ENCODE measurements at places on chromosomes 2 and 18. TPM values are rescaled to one million over a fixed set of nuclear protein-coding genes. Genes with fewer than 3 reads are reported as not detected.

The CREG2 gene
- polyA plus RNA-seq, result 0.48 TPM

GRCh38 chr18:12993439-12993838 is 2.3 kb downstream of the CEP192 start:
- DNase-seq, result no peak

DNA sequence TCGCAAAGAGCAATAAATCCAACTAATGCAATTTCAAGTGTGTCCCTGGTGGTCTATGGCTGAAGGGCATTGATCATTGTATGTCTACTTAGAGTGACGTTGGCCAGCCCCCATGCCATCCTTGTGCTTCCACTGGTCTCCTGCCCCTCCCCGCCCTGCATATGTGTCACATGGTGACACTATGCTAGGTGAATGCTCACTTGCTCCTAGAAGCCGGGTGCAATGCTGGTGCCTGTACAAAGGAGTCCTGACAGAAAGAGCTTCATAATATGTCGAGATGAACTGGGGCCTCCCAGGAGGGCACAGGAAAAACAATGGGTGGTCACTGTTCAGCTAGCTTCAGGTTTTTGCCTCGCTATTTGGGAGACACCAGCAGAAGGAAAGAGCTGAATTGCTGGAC is 5.9 kb upstream of the TRABD2A start:
- DNase-seq, result no peak

- DNase-seq, result no peak
Observed at GRCh38 chr2:172540421-172540820, 15.5 kb upstream of the PDK1 start.

DNA sequence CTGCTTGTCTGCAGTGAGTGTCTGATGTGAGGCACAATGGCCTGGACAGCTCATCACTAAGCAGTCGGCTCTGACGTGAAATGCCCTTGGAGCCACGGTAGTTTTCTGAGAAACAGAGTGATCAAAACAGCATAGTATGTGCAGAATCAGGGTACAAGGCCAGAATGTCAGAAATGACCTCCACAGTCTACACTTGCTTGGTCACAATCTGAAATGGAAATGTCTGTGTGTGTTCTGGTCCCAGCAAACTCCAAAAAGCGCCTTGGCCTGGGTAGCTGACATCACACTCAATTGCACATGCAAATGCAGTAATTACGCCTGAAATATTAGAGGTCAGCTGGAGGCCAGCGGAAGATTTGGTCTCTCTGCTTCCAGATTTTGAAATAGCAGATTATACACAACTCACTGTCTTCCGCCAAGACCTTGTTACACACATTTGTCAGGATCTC is 95.4 kb downstream of the CTAGE1 start:
- DNase-seq, result no peak

DNA sequence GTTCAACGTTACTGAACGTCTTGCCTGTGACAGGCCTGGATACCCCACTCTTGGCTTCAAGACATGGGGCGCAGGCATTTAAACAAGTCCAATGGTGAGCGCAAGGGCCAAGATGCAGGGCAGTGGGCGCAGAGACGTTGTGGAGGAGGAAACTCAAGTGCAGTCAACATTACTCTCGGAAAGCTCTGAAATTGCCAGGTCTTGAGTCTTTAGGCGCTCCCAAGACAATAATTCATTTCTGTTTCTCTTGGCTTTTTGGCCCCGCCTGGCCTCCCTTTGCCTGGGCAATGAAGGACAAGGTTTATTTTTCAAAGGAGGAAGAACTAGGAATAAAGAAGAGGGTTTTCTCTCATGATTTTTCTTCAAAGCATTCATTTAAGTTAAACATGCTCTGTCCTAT is 13.3 kb upstream of the TMEM214 start:
- DNase-seq, result no peak

GRCh38 chr2:27842894-27843293 is 47.3 kb downstream of the RBKS start:
- DNase-seq, result no peak

DNA sequence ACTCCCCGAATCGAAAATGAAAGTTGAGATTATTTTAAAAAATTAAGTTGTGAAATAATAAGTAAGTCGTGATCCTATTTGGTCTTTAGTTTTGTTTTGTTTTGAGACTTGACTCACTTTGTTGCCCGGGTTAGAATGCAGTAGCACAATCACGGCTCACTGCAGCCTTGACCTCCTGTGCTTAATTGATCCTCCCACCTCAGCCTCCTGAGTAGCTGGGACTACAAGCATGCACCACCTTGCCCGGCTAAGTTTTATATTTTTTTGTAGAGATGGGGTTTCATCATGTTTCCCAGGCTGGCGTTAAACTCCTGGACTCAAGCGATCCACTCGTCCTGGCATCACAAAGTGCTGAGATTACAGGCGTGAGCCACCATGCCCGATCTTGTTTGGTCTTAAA is 326.2 kb downstream of the MYCN start:
- DNase-seq, result no peak

The COL4A3 gene
- polyA plus RNA-seq, result not detected

DNA sequence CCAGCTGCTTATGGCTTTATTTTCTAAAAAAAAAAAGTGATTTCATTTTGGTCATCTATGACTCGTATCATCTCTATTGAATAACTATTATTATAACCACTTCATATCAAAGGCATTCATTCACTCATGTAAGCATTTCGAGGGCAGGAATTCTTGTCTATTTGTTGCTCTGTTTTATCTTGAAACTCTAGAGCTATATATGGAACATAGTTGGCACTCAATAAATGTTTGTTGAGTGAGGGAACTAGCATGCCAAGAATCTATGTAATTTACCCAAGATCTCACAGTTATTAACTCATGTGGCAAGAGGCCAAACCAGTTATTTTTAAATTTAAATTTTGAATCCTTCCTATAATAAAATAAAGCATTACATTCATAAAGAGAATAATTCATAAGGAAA is 470.1 kb downstream of the TMX3 start:
- DNase-seq, result no peak

The TMEM163 gene
- 2.8 TPM for polyA plus RNA-seq

- no peak for DNase-seq
Observed at GRCh38 chr2:2831633-2832032, 500.6 kb upstream of the MYT1L start.

DNA sequence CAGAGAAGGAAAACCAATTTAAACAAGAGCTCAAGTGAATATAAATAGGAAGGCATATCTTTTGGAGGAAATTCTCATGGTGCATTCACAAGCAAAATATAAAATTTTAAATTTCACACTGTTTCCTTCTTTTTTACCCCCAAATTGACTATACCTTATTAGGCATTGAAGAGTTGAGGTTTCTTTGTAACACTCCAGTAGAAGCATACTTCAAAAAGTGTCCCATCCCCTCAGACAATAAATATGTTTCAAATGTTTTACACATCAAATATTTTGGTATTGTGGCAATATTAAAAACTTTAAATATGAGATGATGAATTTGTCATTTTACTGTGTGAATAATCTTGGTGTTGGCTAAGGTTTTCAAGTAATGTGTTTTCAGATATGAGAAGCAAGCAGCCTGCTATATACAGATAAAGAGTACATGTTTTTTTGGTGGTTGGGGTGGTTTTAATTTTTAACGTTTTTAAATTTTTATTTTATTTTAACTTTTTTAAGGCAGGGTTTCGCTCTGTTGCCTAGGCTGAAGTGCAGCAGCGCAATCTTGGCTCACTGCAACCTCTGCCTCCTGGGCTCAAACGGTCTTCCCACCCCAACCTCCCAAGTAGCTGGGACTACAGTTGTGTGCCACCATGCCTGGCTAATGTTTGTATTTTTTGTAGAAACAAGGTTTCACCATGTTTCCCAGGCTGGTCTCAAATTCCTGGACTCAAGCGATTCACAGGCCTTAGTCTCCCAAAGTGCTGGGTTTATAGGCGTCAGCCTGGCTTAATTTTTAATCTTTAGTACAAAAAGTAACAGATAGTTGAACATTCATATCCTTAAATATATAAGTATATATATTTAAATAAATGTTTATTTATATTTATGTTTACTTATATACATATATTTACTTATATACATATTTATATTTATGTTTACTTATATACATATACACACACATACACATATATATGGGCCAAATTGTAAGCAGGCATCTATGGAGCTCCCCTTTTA is 36.5 kb upstream of the DLX1 start:
- no peak for DNase-seq

The DAW1 gene
- 1.2 TPM for polyA plus RNA-seq

DNA sequence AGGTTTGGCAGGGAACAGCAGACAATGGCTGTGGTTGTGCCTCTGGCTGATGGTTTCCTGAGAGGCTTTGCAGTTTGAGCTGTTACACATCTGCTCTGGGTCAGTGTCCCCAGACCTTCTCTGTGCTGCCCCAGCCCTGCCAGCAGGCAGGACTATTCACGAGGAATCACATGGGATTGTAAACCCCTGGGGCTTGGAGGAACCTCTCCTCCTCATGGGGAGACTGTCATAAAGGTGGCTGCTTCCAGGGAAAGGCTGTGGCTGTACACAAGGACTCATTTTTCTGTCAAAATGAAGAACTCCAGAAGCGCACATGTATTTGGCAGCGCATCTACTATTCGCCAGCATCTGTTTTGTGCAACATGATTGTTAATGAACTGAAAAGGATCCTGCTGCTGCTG is 142.6 kb upstream of the CYP1B1 start:
- no peak for DNase-seq

- DNase-seq, result no peak
Observed at GRCh38 chr2:164937864-164938401, 17.4 kb downstream of the SLC38A11 start.

- DNase-seq, result no peak
Observed at GRCh38 chr2:172230889-172231401, 128.2 kb upstream of the DLX2 start.

GRCh38 chr2:17800219-17800618 is 16.0 kb upstream of the MSGN1 start:
- DNase-seq, result no peak

The PJVK gene
- polyA plus RNA-seq, result 1.3 TPM

The SP5 gene
- polyA plus RNA-seq, result not detected

GRCh38 chr2:40346535-40347354 is 105.1 kb downstream of the SLC8A1 start:
- DNase-seq, result peak; percentile 28

GRCh38 chr2:197704434-197705120 is 592 bp upstream of the MARS2 start:
- DNase-seq, result no peak

The GPR75 gene
- 4.4 TPM for polyA plus RNA-seq

The DLX1 gene
- 0.12 TPM for polyA plus RNA-seq

The PIEZO2 gene
- polyA plus RNA-seq, result 1.7 TPM

The LRRC30 gene
- not detected for polyA plus RNA-seq

DNA sequence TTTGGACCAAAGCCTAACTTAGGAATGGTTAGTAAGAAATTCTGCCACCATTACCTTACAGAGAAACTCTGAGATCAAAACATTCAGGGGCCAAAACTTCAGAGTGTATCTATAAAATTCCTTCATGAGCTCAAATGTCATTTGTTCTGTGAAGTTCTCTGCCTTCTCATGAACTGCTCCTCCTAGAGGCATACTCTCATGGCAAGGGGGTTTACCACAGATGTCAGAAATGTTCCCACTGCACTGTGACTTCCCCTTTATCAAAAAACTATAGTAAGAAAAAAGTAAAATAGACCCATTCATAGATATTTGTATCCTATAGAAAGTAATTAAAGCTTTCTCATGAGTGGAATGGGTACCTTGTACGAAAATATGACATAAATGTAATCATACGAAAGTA is 68.5 kb downstream of the USP40 start:
- no peak for DNase-seq

The EN1 gene
- polyA plus RNA-seq, result not detected

- no peak for DNase-seq
Observed at GRCh38 chr18:47975701-47976100, 45.2 kb upstream of the SMAD2 start.
